ENCODE measurements at places on chromosomes 6 and 20.

GRCh38 chr6:33708516-33709204 is 2.8 kb downstream of the UQCC2 start:
- DNase-seq = no peak

- peak; percentile 6 for DNase-seq
Measured at GRCh38 chr6:52994839-52995088, 320 bp downstream of the GSTA4 start.

DNA sequence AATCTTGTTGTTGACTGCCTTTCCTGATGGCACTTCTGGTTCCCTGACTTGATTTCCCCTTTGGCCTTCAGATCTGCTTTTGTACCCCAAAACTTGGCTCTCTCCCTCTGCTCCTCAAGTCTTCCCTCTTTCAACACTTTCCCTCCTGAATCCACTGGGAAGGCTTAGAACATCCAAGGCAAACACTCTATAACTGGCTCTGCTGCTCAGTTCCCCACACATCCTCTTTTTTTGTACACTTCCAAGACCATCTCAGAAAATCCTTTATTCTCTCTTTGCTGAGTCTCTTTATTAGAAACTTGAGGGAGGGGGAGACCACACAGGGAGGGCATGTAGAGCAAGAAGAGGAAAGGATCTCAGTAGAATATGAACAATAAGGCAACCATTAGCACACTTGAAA is 354.1 kb downstream of the KIF16B start:
- DNase-seq = no peak

DNA sequence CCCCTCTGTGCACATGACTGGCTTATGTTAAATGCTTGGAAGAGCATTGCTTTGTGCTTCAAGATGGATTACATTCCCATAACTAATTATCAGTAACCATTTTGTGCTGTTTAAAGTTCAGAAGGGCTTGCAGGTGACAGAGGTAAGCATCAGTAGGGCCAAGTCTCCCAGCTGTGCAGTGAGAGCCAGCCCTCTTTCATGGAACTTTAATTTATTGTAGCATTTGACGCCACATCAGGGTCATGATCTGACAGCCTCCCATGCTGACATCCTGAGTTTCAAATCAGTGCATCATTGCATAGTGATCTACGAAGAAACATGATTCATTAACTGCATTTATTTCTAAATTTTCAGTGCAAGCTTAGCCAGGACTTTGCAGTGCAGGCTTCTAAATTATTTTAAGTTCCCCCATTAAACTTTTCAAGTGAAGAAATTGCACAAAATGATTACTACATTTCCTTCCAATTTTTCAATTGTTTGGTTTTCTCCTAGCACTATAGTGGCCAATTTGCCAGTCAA is 380.9 kb downstream of the UTRN start:
- DNase-seq = no peak

DNA sequence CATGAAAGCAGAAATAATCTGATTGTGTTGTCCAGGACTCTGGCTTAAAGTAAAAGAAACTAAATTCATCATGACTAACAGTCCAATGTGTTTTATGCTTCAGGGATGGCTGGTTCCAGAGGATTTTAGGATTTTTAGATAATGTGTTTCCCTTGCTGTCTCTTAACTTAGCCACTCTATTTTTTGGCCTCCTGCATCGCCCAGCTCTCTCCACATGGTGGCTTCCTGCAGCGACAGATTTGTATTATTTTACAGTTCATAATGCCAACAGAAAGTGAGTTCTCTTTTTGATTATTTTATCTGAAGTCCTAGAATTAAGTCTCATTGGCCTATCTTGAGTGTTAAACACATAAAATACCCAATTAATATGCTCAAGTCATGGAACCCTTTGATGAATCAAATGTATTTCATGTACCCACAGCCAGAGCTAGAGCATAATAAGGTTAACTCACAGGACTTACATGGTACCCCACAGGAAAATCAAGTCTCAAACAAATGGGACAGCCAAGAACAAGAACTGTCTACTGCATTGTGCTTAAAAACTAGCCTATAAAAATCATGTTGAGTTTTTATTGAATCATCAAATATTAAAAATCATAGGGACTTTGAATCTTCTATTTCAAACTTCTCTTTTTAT is 582.5 kb downstream of the DOK5 start:
- DNase-seq = no peak

DNA sequence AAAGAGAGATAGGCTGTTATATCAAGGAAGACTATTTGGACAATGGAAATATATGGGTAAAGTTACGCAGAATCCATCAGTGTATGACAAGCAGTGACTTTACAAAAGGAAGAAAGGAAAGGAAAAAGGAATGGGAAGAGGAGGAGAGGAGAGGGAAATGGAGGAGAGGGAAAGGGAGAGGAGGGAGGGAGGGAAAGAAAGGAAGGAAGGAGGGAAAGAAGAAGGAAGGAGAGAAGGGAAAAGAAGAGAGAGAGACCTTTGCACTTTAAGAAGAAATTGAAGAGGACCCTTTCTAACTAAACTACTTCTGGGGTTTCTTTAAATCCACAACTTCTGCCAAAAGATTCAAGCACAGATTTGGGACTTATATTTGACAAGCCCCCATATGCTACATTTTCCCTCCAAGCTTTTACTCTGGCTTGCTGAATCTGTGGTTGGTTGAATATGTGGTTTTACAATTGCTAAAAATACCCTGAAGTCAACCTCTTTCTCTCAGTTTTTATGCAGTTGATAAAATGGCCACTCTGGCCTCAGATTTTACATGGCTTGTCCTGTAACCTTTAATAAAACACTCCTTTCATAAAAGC is 120.8 kb upstream of the RAB32 start:
- no peak for DNase-seq

GRCh38 chr6:157079771-157080170 is 243.5 kb downstream of the TMEM242 start:
- no peak for DNase-seq

DNA sequence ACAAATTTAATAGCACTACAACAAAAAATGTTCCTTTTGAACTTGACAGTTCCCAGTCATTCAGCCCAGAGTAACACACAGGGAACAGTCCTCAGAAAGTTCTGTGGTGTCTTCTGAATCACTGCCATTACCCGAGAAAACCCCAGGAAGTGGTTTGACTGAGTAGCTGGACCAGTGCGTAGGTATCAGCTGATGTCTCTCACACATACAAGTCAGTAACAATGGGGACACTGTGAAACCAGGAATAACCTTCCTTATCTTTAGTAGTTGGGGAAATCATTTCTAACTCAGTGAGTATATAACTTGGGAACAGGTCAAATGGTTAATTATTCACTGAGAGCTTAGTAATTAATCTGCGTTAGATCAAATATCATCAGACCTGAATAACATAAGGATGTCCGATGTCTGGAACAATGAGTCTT is 73.1 kb downstream of the HIVEP2 start:
- peak; percentile 78 for DNase-seq

DNA sequence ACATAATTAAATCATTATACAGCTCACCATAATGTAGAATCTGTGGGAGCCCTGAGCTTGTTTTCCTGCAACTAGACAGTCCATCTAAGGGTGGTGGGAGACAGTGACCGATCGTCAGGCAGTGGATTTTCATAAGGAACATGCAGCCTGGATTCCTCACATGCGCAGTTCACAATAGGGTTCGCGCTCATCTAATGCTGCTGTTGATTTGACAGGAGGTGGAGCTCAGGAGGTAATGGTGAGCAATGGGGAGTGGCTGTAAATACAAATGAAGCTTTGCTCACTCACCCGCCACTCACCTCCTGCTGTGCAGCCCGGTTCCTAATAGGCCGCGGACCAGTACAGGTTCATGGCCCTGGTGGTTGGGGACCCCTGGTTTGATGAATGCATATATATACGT is 141.5 kb downstream of the TBC1D7 start:
- DNase-seq = no peak

GRCh38 chr20:45367126-45367525 is 4.2 kb downstream of the SYS1 start:
- DNase-seq = no peak

- DNase-seq = no peak
Measured at GRCh38 chr20:46900086-46900485, 5.4 kb downstream of the EYA2 start.

- DNase-seq = no peak
Measured at GRCh38 chr20:6040958-6041807, 12.7 kb downstream of the LRRN4 start.

DNA sequence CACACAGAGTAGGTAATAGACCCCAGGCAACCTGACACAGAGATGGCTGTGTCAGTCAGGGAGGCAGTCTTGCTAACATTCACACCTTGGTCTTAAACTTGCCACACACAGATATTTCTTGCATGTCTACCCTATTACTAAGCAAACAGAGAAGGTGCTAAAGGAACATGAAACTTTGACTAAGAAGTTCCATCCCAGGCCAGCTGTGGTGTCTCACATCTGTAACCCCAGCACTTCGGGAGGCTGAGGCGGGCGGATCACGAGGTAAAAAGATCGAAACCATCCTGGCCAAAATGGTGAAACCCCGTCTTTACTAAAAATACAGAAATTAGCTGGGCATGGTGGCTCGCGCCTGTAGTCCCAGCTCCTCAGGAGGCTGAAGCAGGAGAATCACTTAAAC is 222.4 kb upstream of the JARID2 start:
- no peak for DNase-seq

Data from central memory CD4-positive, alpha-beta T cell (primary cell).